ENCODE measurements at places on chromosomes 5 and 9.

- no peak for DNase-seq
These were observed 437.3 kb downstream of the DTWD2 start for GRCh38 chr5:118551031-118551430.

DNA sequence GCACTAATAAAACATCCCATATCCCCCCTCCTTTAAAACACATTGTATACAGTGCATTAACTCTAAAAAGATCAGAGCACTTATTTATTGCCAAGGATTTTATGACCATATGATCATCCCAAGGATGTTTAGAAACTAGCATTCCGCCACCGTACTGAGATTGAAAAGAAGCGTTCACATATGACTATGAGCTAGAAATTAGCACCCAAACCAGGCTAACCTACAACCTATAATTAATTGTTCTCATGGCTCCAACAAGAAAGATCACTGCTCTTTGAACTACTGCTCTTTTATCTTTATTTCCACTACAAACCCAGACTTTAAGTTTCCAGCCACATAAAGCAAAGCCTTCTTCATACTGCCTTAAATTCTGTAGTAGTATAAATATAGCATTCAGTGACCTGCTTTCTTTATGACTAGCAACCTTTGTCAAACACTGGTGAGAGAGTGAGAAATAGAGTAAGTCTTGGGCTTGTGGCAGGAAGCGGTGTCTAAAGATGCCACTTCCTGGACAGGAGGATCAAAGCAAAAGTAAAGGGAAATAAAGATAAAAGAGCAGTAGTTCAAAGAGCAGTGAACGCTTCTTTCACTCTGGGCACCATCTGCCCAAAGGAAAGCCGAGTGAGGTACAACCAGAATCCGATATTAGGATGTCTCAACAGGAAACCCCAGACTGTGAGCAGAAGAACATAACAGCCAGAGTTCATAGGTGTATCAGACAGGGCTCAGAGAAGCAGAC, 151.1 kb upstream of the ERCC6L2 start:
- peak; percentile 28 for DNase-seq

DNA sequence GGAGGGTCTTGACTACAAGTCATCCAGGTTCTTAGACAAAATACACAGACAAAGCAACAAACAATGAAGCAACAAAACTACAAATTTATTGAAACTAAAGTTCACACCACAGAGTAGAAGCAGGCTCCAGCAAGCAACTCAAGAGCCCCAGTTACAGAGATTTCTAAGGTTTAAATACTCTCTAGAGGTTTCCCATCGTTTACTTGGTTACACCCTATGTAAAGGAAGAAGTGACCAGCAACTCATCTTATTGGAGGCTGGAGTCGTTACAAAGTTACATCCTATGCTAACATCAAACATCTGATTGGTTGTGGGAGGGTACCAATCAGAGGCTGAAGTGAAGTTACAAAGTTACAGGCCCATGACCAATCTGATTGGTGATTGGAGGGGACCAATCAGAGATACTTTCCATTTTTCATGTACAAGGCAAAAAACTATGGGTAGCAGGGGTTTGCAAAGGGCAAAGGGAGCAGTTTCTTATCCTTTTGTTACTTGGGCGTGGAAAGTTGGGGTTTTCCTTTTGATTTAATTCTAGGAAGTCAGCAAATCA, 2292.6 kb upstream of the C9orf72 start:
- DNase-seq = no peak

DNA sequence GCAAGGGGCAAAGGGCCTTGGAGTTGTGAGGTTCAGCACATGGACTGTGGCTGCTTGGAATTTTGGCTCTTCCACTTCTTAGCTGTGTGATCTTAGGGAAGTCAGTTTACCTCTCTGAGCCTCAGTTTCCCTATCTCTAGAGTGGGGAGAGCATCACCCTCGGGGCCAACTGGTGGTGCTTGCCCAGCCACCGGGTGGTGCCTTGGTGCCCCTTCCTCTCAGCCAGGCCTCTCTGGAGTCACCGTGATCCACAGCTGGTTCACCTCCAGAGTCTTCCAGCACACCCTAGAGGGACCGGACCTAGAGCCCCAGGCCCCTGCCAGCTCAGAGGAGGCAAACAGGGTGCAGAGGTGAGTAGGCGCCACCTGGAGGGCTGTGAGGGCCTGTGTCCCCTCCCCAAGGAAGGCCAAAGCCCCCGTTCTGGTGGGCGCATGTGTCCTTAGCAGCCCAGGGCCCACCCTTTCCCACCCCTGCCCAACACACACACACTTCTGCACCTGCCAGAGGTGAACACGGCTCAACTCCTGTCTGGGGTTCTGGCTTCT, 7.7 kb downstream of the ADGRD2 start:
- no peak for DNase-seq

- DNase-seq = no peak
These were observed 181.3 kb upstream of the ST8SIA4 start for GRCh38 chr5:101084353-101084752.

- DNase-seq = no peak
These were observed 928 bp downstream of the HACD4 start for GRCh38 chr9:21030389-21031035.

DNA sequence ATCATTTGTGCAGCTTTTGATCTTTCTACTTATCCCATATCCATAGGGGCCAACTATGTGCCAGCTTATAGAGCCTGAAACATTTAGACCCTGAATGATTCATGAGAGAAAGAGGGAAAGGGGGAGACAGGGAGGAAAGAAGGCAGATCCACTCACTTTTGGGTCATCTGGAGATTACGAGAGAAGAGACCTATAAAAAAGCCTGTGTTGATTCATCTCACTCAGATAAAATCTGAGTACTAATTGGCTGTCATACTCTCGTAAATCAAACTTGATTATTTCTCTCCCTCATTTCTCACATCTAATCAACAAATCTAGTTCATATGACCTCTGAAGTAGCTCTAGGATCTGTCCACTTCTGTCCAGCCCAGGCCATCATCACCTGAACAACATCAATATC, 137.1 kb downstream of the ARL15 start:
- no peak for DNase-seq

GRCh38 chr5:9742848-9743247, 112.7 kb upstream of the TAS2R1 start:
- no peak for DNase-seq

DNA sequence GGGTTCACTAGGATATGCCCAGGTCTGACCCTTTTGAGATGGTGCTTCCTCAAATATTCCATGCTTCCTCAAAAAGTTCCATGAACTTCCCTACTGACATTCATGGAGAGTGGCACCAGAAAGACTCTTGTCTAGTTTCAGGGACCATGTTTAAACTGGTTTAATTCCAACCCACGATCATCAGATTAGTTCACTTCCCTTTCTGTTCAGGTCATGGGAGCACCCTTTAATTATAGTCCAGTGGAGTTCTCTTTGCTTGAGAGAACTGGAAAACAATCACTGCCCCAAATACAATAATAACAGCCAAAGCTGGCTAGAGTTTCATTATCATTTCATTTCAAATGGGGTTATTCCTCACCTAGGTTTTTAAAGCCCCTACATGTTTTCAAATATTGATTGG, 9.7 kb upstream of the ERBIN start:
- no peak for DNase-seq

DNA sequence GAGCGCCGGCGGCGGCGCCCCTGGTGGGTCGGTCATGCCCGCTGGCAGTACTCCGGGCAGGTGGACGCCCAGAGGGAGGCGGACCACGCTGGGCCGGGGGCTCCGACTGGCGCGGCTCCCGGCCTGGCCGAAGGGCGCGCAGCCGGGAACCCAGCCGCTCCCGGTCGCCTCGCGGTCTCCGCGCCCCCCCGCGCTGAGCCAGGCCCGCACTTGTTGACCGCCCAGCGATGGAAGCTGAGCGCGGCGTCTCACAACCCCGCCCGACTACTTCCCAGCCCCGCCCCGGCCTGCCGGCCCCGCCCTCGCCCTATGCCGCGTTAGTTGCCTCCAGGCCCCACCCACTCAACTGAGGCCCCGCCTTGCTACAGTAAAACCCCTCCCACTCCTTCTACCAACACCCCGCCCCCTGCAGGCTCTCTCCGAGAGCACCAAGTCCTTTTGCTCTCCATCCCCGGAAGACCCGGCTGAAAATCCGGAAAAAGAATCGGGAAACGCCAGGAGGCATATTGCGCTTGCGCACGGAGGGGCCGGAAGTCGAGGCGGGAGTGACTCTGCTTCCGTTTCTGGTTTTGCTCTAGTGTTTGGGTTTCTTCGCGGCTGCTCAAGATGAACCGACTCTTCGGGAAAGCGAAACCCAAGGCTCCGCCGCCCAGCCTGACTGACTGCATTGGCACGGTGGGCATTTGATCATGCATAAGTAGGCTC, at the start of the genes BAG1 and CHMP5:
BAG1 (minus strand) TSS at position 236 of the 705 bp plus-strand sequence.
CHMP5 (plus strand) TSS at position 577 of the 705 bp plus-strand sequence; CDS start at position 607, 30 bp downstream.
- peak; percentile 99 for DNase-seq

GRCh38 chr5:24376616-24377015, 268.2 kb downstream of the CDH10 start:
- no peak for DNase-seq

DNA sequence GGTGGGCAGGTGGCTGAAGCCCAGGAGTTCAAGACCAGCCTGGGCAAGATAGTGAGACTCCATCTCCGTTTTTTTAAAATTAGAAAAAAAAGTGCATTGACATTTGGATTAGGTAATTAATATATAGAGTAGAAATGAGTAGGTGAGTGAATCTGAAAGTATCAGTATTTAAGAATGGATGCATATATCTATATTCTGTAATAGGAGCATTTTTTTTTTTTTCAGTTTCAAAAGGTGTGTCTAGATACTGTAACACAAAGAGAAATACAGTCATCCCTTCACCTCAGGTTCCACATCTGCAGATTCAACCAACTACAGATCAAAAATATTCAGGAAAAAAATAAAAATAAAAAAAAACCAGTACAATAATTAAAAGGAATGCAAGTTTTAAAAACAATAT, 50.8 kb downstream of the RBM27 start:
- no peak for DNase-seq

DNA sequence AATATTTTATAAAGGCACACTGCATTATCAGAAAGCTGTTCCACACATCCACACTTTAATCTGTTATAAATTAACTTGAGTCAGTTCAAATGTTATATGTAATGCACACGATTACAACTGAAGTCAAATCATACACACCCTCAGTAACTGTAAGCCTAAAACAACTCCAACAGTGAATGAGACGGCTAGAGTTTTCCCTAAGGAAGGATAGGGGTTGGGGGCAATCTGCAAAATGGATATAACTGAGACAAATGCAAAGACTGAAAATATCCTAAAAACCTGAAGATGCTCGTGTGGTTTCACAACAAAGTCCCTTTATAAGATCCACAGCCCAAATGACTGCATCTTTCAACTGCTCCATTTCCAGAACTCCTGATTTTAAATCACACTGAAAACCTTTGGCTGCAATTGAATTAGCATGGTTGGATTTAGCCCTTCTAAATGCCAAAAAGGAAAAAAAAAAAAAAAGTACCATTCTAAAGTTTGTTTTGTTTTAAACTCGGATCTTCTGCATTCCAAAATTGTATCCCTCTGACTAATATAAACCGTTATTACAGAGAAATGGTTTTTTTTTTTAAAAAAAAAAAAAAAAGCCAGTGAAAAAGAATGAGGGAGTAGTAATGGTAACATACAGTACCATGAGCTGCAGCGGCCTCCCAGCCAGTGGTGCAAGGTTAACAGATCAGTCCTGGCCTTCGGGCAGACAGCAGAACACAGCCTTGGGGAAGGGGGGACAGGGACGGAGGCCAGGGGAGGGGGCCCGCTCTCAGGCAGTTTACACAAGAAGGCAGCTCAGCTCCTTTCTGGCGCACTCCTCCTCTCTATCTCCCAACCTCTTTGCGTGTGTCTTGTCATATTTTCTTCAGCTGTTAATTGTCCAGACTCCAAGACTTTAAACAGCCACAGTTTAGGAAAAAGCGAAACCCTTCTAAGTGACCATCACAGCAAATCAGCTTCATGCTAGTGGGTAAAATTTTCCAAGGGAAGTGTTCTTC, 166.1 kb downstream of the BNC2 start:
- no peak for DNase-seq

DNA sequence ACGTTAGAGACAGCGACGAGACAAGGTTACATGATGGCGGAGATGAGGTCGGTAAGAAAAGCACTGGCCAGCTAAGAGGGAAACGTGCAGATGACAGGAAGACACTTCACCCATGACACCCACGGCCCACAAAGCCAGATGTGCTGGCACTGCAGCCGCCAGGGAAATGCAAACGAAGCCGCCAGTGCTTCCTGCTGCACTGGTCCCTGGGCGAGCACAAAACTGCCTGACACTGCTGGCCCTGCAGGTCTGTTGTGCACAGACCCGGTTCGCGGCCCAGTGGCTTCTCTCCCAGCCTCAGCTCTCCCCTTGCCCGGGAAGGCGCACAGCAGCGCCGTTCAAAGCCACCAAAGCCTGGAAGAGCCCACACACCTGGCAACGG, 20.3 kb downstream of the QSOX2 start:
- DNase-seq = no peak

DNA sequence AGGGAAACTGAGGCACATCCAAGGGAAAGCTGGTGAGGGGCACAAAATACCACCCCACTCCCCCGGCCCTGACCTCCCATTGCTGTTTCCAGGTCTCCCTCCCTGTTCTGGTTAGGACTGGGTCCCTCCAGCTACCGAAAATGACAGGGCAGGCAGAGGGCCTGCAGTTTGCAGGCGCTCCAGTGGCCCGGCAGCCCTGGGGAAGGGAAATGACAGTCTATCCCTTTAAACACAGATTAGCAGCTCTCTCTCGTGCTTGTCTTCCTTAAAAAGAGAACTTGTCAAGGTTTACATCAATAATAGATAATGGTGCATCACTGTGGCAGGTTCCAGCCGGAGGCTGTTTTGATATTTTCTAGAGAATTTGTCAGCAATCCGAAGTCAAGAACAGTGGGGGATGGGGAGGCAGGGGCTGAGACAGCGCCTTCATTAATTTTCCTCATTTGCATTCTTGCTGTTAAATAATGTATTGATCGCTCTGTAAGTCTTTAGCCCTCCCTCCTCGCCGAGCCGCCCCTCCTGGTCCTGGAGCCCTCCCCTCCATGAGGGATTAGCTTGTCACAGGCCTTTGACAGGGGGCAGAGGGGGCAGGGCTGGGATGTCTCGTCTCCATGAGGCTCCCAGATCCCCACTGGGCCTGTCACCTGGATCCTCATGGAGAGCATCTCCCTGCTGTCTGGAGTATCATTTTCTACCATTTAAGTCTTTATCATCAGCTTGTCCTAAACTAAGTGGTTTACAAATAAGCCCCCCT, 45.0 kb upstream of the RAPGEF1 start:
- no peak for DNase-seq

DNA sequence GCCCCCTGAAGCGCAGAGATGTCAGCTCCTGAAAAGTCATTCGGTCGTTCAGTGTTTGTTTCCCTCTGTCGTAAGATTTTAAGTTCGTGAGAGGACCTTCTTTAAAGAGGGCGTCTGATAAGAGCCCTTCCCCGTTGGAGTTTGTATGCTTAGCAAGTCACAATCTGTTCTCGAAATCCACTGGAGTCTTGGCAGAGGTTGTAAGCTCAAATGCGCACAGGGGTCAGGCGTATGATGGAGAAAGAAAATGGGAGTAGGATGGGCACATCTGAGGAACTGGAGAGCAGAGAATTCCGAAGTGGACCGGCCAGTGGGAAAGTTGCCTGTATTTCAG, 710 bp downstream of the HSD17B4 start:
- DNase-seq = no peak
